ENCODE measurements at places on chromosomes 6 and 20.
A peak's percentile ranks its signal among the peaks of the same experiment; 100 is the strongest.

GRCh38 chr20:37298190-37298939 is 8.9 kb downstream of the MANBAL start:
- no peak for DNase-seq

GRCh38 chr20:18524646-18525045 is 16.9 kb downstream of the SEC23B start:
- peak; percentile 41 for DNase-seq

DNA sequence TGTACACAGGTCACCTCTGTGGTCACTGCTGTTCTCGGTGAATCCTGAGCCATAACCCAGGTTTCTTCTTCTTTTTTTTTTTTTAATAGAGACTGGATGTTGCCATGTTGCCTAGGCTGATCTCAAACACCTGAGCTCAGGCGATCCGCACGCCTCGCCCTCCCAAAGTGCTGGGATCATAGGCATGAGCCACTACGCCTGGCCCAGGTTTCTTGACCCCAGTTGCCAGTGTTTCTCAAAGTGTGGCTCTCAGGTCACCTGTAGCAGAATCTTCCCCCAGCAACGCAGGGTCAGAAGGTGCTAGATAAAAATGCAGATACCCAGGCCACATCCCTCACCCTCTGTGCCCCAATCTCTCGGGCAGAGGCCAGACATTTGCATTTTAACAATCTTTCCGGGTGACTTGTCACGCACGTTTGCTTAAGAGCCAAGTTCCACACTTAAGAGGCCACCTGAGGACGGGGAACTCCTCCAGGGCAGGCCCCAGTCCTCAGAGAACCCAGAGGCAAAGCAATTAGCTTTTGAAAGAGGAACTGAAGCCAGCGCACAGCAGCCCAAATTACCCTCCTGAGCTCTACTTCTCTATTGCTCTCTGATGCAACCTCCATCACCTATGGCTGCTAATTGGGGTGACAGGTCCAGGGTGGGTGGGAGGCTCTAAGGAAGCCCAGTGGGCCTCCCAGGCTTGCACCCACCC is 81.8 kb downstream of the NFATC2 start:
- no peak for DNase-seq

DNA sequence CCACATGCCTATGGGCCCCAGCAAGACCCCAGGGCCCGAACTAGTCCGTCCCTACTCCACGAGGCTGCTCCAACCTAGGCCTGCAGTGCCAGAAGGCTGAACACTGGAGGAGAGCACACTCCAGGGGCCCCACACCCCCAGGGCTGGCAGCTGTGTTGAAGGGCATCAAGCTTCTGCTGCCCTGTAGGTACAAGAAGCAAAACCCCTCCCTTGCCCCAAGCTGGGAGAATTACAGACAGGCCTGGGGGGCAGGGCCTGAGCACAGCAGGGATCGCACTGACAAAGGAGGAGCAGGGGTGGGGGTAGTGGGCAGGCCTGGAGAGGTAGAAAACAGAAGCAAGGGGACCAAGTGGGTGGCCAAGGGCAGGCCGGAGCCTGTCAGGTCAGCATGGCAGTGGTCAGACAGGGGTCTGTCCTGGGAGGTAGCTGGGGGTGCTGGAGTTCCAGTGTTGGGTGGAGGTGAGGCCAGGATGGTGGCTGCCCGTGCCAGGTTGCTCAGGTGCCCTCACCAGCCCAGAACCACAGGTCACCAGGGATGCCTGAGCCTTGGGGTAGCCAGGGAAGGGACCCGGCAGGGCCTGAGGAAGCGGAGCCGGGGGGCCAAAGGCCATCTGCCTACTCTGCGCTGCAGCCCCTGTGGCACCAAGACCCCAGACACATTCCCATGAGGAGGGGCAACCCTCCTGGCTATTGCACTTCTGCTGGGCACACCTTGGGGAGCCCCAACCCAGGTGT is 2.9 kb upstream of the UCKL1 start:
- no peak for DNase-seq

DNA sequence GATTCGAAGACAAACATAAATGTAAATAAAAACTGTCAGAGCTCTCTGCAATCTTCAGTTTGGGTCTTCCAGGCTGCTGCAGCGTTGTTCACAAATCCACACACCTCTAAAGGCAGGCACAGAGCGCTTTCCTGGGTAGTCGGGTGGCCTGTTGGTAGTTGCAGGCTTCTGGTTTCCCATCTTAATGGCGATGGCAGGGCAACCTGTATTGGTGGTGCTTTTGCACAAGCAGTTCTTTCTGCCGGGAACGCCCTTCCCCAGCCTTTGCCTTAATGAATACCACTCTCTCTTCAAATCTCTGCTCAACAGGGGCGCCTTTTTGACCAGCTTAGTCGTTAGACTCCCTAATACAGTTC is 723 bp upstream of the IFT52 start:
- no peak for DNase-seq

DNA sequence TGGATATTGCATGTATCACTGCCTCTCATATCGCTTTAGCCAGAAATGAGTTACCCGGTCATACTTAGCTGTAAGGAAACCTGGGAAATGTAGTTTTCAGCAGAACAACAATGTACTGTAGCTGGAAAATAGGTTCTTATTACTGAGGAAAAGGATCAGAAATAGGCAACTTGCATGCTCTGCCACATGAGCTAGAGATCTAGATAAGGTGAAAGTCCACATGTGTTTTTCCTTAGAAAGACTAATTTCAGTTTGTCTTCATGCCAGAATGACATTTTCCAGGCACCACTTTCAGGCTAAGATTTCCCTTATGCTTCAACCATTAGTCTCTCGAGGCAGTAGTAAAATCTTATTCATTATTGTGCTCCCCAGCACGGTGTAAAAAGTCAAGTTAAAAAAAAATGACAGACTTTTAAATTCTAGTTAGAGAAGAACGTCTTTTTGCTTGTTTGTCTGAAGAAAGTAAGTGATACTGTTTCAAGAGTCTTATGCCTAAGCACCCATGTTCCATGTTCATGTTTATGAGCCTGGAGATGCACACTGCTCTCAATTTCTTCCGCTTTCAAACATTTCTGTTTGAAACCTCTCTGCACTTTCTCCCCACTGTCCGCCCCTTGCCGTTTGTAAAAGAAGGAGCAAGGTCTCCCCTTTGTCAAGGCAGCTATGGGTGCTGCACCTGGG is 67.6 kb downstream of the ZNF831 start:
- DNase-seq, result no peak

DNA sequence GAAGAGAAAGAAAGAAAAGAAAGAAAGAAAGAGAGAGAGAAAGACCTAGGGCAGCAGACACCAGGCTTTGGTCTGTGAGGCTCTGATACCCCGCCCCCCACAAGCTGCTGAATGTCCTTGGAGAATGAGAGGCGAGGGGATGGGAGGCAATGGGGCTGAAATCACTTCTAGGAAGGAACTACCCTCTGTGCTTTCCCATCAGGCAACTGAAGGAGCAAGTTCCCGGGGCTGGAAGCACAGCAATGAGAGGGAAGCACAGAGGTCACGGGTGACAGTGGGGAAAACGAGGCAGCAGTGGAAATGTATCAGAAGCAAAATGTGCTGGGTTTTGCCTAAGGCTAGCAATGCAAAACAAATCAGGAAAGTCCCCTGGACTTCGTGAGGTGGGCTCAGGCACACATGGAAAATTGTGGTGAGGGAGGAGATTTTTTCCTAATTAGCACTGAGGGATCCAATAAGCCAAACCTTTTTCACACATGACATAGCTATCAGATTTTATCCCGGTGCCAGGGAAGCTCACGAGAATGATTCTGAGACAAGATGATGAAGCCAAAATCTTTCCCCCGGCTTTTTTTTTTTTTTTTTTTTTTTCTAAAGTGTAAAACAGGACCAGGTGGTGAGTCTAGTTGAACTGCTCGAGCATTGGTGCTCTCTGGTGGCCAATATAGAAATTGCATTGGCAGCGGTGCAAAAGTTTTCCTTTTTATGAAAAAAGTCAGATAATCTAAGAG is 16.8 kb upstream of the ARFGEF2 start:
- DNase-seq, result peak; percentile 62

DNA sequence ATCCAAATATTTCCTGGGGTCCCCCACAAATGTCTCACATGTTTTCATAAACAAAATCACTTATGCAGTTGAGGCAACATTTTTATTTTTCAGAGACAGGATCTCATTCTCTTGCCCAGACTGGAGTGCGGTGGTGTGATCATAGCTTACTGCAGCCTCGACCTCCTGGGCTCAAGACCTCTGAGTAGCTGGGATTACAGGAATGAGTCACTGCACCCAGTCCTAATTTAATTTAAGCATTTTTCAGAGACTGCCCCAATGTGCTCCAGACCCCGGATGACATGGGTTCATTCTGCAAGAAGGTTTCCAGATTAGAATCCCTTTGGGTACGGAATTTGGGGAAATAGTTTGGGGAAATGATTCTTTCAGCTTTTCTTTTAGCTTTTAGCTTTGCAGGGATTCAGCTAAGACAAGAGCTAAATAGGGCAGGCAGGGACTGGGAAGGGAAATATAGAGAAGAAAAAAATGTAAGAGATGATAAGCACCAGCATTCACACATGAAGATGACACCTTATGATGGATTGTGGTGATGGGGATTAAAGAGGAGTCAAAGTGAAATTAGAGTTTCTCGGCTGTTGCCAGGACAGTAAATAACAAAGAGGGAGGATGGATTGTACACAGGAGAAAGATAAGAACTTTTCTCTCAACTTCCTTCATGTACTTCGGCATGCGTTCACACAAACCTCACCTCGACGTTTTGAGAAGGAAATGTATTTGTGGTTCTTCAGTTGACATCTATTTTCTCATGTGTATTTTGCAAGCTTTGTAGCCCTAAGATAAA is 169.4 kb upstream of the TAB2 start:
- DNase-seq, result no peak

- DNase-seq, result no peak
These were observed 12.7 kb upstream of the DSN1 start for GRCh38 chr20:36786246-36786645.

- DNase-seq, result no peak
These were observed 15.5 kb upstream of the TPBG start for GRCh38 chr6:82348130-82348529.

- no peak for DNase-seq
These were observed 168.2 kb upstream of the SSTR4 start for GRCh38 chr20:22866812-22867341.

DNA sequence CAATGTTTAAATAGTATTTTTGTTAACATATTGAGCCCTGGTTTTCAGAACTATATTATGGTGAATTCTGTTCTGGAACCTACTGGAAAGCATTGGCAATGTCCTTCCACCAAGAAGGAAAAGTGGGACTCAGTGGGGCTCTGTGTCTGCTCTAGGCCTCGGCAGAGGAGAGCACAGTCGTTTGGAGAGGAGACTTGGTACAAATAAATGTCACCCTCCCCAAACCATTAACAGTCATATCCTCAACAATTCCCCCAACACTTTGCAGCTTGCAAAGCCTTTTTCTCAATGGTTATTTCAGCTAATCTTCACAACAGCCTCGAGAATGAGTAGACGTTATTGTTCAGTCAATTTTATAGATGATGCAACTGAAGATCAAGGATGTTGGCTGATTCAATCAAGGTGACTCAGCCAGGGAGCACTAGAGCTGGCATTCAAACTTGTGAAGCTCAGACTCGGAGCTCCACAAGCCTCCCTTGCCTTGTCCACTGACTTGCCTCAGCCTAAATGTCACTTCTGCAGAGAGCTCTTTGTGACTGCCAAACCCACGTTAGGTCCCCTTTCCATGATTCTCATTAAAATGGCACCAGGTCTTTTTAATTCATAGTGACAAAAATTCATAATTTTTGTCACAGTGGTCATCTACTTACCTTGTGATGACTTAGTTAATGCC is 60.6 kb downstream of the TOX2 start:
- peak; percentile 14 for DNase-seq

DNA sequence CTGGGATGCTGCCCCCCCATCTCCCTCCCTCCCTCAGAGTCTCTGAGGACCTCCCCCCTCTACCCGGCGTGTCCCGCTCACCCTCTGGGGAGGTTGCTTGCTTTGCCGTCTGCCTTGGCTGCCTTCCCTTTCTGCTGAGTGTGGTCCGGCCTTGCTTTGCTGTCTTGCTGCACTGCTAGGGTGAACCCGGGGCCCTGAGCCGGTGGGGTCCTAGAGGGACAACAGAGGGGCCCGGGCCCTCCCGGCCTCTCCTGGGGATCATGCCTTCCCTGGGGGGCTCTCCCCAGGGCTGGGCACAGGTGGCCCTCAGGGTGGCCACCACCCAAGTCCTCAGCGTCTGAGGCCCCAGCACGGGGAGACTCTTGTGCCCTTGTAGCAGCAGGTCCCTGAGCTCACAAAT is 19.3 kb downstream of the SLCO4A1 start:
- no peak for DNase-seq

GRCh38 chr6:164258421-164258820 is 843.9 kb downstream of the QKI start:
- DNase-seq, result no peak

GRCh38 chr6:156613996-156614395 is 163.2 kb upstream of the ARID1B start:
- no peak for DNase-seq

GRCh38 chr6:103720393-103720792 is 1139.3 kb downstream of the HACE1 start:
- no peak for DNase-seq

- DNase-seq, result no peak
These were observed 101.8 kb downstream of the CEP57L1 start for GRCh38 chr6:109197061-109197460.

GRCh38 chr6:41748542-41748941 is 1.3 kb upstream of the PGC start:
- no peak for DNase-seq

DNA sequence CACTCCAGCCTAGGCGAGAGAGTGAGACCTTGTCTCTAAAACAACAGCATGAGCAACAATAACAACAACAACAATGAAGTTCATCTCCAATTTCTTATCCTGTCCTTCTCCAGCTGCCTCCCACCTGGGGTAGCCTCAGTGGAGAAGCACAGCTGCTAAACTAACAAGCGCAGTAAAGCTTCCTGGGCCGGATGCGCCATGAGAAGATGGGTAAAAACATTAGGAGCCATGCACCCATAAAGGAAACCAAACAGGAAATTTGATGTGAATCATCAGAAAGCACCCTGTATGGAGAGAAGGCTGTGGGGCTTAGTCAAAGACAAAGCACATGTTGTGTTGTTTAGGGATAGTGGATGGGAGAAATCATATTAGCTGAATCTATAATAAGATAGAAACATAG is 61.1 kb upstream of the CCN6 start:
- DNase-seq, result no peak

DNA sequence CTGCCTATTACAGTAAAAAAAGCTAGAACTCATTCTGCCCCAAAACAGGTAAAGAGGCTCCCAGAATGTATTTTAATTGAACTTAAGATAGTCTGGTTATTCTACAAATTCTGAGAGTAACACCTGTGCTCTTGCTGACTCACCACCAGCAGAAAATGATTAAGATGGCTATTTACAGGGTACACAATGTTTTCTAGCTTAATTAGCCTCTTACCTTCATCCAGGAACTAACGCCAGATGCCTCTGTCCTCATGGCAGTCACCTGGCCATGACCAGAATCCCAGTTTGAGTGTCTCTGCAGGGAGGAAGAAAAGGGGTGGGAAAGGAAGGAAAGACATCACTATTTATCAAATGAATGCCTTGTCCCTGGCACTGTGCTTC is 31.3 kb upstream of the PPP1R3G start:
- no peak for DNase-seq

- no peak for DNase-seq
These were observed 397.7 kb downstream of the RFPL4B start for GRCh38 chr6:112744827-112745226.

All from SW 1271 (cell line).